Stimulated activated CD4-positive, alpha-beta T cell treated with anti-CD3 and anti-CD28 coated beads, Interleukin-4, amount 100 ng/mL, for 1 hour (primary cell): ENCODE measurements at places on chromosomes 5 and 9.

- no peak for DNase-seq
Measured at GRCh38 chr5:83253720-83254119, 176.4 kb downstream of the XRCC4 start.

DNA sequence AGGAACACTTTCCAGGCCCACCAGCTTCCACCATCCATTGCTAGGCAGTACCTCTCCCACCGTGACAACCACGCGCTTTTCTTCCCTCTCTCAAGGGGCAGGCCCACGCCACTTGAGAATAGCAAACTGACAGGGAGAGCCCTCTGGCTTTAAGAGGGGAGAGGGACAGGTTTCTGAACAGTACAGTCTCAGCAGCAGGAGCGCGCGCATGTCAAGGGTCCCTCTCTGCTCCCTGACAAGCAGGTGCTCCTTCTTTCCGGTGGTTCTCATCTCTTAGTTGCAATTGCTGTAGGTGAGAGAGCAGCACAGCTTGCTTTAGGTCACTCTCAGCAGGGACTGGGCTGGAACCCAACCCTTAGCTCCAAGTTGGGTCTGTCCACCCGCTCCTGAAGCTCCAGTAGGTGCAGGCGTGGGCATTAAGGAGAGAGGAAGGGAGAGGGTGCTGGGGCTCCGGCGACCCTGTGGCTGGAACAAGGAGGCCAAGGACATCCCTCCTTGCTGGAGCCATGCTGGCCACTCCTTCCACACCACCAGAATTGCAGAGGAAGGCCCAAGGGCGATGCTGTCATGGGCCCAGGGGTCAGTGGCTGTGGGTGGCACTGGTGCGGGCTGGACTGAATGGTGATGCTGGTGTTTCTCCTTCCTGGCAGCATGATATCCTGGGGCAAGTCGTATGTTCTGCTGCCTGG is 9.0 kb upstream of the PHF2 start:
- DNase-seq: no peak

- DNase-seq: no peak
Measured at GRCh38 chr9:89236955-89237573, 58.4 kb upstream of the SHC3 start.

DNA sequence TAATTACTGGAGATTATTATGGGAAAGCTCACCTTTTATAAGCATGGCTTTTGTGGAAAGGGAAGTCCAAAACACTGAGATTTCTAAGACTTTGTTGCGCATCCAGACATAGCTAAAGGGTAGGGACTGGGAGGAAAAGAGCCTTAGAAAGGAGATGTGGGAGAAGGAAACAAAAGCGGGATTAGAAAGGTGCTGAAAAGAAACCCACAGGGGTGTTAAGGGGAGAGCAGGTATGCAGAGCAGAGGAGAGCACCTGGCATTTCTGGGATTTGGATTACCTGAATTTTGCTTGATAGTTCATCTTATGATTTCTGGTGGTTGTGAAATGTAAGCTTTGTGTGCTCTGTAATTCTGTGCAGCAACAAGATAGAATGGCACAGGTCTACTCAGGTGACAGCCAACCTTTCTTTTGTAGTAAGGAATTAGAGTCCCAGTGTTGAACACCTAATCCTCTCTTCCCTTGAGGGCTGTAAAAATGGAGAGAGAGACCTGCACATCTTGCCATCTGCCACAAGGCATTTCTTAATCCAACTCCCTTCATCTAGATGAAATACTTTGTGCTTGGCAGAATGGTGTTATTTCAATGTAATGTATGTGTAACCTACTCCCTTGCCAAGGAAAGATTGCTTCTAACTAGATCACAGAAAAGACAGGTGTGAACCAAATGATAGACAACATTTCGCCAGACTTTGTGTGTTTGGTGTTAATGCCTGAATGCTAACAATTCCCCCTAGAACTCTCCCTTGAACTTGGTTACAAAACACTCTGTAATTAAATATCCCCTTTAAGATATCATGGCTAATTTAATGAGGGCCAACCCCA is 47.4 kb downstream of the ATPSCKMT start:
- DNase-seq: no peak
